Stimulated activated CD4-positive, alpha-beta T cell treated with anti-CD3 and anti-CD28 coated beads, Interleukin-1b, Interleukin-23, amount 100 ng/mL, for 1 hour (primary cell): ENCODE measurements at places on chromosomes 12 and 14.

GRCh38 chr14:32311294-32312009, 17.6 kb upstream of the AKAP6 start:
- DNase-seq, result no peak

DNA sequence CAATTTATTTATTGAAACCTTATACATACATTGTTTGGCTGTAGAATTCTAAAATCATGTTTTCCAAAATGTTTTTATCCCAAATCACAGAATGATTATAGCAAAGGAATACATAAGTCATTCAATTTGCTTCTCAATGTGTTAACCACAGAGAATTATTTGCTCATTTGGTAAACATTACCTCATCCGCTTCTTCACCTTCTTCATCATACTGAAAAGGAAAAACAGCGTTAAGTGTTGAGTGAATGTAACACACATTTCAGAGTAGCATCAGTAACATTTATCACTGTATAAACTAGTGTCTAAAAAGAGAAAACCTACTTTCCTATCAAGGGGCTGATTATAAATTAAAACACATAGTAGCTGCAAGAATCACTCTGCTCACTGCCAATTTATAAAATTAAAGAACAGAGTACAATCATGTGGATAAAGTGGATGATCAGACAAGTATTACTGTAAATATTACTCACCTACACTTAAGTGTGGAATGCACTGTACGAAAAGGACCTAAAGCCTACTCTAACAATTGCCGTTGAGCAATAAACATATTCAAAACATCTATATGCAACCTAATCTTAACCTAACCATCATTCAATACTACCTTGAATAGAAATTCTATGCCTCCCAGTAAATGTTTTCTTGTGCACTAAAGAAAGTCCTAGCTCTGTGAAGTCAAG, 18.1 kb upstream of the PHLDA1 start:
- no peak for DNase-seq

DNA sequence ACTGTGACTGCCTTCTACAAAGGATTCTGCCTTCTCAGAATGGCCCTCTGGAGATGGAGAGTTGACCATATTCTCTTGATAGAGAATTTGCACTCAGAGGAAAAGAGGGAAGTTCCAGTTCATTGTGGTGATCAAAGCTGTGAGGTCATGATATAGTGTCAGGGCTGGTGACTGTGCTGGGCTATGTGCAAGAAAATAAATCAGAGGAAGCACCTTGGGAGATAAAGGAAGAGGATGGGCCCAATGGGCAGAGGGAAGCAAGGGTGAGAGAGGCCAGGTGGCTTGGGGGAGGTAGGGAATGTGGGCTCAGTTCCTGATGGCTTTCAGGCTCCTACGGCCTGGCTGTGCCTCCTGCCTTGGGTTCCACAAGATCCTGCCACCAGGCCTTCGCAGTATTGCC, 145.8 kb downstream of the SLC8A3 start:
- DNase-seq, result no peak

DNA sequence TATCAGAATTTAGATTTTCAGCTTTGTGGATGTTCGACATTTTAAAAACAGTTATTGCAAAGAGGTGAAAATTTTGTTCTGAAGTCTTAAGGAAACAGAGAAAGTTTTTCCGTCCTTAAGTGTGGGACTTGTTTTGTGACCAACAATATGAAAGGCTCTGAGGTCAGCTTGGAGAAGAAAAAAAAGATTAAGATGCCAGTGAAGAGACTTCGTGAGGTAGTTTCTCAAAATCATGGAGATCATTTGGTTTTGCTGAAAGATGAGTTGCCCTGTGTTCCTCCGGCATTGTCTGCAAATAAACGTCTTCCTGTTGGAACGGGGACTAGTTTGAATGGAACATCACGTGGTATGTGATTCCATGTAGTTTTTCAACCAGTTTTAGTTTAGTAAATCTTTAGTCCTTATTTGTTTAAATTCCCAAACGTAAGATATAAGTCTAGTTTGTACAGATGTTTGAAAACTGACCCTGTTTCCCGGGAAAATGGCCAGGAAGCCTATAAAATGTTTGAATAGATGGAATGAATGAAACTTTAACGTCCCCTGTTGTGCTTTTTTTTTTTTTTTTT, 682 bp downstream of the KIAA0586 start:
- DNase-seq, result no peak

DNA sequence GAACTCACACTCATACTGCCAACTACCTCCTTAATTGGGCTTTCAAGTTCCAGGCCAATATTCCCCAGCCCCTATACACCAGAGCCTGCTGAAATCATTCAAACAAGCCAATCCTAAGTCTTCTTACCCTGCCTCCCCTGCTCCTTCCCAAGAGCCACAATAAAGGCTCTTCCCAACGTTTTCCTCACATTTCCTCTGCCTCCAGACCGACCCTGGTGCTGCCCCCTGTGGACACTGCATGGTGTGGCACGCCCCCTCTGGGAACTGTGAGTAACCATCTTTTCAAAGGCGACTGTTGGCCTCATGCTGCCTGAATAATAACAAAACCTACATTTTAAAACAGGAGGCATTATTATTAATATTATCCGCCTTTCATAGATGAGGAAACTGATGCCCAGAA, 111.6 kb upstream of the NOS1 start:
- no peak for DNase-seq

DNA sequence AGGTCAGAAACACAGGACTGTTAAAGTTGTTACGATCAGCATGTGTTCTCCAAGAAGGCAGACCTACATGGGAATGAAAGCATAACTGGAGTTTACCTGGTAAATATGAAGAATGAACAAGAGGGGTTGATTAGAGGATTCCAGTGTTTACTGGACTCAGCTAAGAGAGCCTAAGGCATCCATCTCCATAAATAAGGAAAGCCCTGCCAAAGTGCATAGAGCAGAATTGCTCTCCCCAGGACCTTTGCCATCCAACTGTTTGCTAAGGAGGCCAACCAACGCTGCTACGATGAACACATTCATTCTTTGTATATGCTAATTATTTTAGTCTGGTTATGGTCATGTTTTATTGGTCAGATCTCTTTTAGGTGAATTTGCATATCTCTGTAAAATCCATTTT, 17.1 kb upstream of the PAWR start:
- no peak for DNase-seq

DNA sequence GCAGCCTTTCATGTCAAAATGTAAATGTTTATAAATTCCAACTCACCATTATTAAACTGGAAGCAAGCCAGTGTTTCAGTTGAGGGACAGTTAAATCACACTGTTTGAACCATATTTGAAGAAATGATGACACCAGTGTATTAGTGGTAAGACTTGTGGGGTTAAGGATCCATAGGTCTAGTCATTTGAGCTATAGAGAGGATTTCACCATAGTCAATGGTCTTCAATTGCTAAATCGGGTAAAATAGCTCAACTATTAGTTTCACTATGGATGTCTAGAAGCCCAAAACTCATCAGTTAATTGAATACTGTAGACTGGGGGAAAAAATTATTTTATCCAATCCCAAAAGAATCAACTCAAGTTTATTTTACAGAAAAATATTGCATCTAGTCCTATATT, 659.1 kb downstream of the NRXN3 start:
- no peak for DNase-seq
